Neural progenitor cell (in vitro differentiated cells): ENCODE measurements at places on chromosomes 16 and 17. TPM values are rescaled to one million over a fixed set of nuclear protein-coding genes. Genes with fewer than 3 reads are reported as not detected.

DNA sequence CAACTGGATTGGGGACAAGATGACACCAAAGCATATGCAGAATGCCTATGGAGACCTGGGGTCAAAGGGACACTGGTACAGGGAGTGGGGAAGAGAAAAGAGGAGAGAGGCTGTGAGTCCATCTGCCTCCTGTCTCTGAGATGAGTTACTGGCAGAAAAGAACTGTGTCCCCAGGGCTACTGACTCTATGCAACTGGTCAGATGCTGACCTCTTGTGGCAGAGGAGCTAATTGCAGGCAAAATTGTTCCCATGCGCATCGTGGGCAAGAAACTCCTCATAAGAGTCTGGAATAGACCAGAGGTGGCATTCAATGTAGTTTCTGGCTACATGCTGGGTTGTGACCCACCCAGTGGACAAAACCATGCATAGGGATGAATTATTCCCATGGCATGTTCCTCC, 26.1 kb upstream of the MLKL start:
- DNase-seq, result no peak

DNA sequence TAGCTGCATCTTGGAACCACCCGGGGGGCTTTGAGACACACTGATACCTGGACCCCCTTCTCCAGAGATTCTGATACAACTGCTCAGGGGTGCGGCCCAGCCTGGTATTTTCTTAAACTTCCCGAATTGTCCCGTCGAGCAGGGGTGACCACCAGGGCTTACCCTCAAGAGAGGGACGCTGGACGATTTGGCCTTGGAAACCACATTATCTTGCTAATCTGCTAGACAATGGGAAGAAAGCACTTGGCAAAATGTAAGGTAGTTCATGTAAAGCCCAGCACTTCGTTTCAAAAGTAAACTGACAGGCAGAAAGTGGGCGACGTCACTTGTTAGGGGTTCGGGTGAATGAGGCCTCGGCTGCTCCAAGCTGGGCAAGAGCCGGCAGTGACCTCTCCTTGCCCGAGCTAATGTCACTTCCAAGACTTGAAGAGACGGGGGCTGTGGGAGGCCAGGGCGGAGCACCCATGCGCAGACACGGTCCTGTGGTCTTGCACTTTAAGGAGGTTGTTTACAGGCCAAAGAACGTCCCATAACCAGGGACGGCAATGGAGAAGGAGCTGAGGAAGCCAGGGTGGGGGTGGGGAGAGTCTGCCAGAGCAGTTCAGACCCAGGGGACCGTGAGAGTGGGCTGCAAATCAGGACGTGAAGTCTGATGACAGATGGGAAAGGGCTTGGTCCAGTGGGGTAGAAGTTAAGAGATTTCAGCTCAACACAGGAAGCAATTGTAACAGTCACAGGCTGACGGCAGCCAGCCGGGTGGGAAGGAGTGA, 152.7 kb upstream of the GSE1 start:
- no peak for DNase-seq

GRCh38 chr17:30559656-30560055, 82.4 kb downstream of the GOSR1 start:
- DNase-seq, result no peak

DNA sequence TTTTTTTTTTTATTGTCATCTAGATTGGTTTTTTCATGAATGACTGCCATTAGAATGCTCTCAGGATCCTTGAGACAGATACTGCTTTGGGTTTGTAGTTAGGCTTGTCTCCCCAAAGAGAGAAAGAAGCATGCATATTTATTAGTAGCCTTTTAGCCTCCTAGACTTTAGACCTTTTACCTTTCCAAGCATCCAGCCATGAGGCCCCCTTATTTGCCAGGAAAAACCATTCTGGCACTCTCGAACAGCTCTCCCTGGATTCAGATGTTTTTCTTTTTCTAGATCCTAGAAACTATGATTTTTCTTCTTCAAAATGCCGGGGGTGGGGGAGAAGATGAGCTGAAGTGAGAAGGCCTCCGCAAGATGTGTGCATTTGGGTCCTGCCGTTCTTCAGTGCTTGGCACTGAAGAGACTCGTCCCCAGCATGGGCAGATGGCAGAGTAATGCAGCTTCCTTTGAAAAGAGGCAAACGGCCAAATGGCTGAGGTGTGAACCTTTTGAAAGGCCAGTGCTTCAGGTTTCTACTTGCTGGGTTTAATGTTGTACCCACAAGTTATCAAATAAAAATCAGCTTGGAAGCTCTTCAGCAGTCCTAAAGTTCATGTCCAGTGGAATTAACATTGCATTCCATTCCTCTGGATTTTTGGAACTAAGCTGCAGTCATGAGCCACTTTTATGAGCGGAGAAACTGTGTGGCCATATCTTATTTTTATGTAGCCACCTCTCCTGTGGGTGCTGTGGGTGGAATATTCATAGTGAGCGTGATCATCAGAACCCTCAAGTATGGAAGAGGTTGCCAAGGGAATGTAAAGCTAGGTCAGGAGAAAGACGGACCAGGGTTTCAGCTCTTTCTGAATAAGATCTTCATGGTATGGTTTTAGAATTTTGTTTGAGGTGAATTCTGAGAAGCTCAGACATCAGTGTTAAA, 7.2 kb downstream of the SOCS7 start:
- no peak for DNase-seq

GRCh38 chr17:66441101-66441661, 138.8 kb downstream of the PRKCA start:
- DNase-seq, result no peak

GRCh38 chr16:68450741-68451255, 2.5 kb upstream of the SMPD3 start:
- DNase-seq, result no peak

GRCh38 chr16:24820522-24820921, 25.2 kb upstream of the SLC5A11 start:
- no peak for DNase-seq

MPV17L gene
- 0.30 and 0.87 TPM in 2 replicates for total RNA-seq

KCTD19 gene
- 1.1 TPM in 2 replicates for total RNA-seq
